ENCODE measurements at places on chromosomes 5 and 9.
A peak's percentile ranks its signal among the peaks of the same experiment; 100 is the strongest.

DNA sequence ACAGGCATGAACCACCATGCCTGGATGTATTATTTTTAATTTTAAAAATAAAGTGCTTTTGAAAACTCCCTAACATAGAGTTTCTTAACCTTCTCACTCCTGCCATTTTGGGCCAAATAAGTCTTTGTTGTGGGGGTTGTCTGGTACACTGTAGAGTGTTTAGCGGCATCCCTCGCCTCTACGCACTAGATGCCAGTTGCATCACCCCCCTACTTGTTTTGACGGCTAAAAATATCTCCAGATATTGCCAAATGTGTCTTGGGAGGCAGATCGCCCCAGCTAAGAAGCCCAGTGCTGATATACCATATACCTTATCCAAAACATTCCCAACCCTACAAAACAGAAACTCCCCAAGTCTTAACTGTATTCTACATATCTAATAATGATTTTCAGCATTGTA is 54.6 kb downstream of the SCAI start:
- no peak for DNase-seq

GRCh38 chr5:123344816-123345426 is 78.3 kb downstream of the CEP120 start:
- DNase-seq = peak; percentile 2

DNA sequence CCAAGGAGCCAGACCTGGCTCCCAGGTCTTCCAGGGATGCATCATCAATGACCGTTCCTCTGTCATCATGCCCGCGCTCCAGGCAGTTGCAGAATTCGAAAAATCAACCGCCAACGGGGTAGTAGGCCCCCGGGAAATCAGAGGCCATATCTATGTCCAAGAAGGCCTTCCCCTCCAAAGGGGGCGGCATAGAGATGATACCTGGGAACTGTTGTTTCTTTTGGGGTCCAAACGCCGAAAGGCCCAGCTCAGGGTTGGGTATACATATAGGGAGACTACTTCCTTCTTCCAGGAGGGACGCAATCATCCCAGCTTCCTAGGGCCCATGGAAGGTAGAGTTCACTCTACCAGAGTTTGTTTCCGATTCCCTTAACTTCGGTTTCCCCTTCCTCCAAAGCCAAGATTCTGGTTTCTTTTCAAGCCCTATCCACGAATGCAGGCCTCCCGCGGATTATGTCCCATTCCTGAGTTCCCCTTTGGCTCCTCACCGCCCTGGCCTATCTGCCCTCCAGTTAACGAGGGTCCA is 754 bp downstream of the DCAF12 start:
- DNase-seq = peak; percentile 13

DNA sequence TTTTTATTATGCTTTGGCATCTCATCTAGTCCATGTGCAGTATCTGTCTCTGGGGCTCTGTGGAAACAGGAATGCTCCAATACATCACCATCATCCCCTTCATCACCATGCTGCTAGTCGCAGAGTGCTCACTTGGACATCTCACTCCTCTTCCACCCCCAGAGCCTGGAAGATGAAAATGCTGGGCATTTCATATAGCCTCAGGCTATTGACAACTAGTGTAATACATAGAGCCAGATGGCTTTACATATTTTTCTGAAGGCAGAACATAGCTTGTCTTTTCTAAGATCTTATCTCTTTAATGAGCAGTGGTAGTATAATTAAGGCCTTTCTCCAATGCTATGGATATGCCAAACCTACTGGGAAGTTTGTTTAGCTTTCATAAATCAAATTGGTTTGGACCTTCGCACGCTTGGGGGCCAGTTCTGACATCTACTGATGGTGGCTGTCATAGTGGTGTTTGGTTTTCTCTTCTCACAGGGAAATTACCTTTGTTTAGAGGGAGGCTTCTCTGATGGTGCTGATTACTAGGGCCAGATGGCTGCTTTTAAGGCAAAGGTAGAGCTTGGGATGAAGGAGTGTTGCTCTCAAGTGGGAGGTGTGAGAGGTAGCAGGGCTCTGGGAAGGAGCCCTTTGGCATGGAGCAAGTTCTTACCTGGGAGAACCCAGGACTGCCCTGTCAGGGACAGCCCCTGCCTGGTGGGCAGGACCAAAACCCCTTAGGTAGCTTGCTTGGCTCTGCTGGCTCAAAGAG is 63.1 kb upstream of the CXCL14 start:
- DNase-seq = no peak

DNA sequence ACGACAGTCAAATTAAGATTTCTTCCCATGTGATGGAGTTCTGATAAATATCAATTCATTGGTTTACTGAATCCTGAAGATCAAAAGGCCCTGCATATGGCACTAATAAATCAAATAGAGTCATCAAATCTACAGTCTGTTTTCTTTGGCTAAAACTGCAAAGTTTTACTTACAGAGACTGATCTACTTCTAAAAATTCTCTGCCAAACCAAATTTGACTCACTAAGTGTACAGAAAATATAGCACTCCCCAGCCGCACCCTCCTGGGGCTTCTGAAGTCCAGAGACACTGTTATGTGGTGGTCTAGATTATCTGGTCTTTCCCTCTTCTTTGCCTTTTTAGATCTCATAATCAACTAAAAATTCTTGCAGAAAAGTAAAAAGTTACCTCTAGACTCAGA is 237.7 kb downstream of the MLLT3 start:
- no peak for DNase-seq

DNA sequence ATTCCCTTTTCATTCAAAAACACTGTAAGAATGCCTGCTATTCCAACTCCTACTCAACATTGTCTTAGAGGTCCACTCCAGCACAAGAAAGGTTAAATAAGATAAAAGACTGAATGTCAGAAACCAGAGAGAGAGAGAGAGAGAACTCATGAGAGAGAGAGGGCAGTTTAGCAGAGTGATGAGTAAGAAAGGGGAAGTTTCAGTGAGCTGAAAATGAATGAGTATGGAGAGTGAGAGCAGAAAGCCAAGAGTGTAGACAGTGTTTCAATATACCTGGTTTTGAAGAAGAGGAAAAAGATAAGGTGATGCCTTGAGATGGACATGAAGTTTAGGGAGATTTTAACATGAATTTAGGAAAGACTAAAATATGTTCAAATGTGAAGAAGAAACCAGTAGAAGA is 528.0 kb upstream of the SEMA6A start:
- DNase-seq = no peak

DNA sequence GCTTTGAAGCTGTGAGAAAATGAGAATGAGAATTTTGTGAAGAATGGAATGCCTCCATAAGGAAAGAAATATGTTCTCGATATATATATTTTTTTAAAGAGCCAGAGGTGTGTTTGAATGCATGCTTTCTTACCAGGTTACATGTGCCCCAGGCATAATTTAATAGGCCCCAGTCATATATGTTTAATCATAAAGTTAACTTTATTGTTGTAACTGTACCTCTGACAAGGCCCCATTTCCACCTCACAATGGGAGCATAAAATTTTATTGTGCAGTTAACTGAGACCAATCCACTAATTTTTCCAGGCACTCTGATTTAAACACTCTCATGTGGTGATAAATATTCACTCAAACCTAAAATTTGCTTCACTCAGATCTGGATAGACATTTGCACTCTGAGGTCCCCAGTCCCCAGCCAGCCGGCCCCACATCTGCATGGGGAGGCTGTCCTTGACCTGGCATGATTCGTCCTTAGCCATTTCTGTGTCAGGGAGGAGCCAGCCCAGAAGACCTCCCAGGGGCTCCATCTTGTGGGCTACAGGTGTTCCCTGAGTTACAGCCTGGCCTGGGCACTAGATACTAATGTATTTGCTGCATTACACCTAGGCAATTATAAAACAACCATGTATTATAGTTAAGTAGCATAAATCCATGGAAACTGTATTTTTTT is 245.8 kb downstream of the MTRR start:
- no peak for DNase-seq

- peak; percentile 76 for DNase-seq
These were observed 29.9 kb upstream of the OBP2B start for GRCh38 chr9:133238851-133239532.

DNA sequence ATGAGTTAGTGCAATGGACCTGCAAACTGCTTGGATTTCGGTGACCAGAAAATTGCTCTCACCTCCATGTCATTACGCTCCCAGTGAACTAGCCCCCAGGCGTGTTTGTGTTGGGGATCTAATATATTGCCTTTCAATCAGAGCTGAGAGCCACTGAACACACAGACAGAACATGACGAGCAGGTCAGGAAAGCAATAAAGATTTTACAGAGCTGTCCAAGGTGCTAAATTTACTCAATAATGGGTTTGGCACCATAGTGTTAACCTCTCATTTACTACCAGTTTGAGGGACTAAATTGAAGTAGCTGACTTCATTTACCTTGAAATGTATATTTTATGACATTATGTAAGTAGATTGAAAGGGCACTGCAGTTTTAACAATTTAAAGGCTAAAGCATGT is 383.0 kb downstream of the EBF1 start:
- no peak for DNase-seq

- DNase-seq = no peak
These were observed 166.2 kb upstream of the ACO1 start for GRCh38 chr9:32218100-32218767.

- DNase-seq = peak; percentile 79
These were observed at the start of gene CCDC69 for GRCh38 chr5:151223447-151224264. CCDC69 (minus strand) TSS chr5:151224092; CDS start chr5:151223970, 122 bp downstream.

DNA sequence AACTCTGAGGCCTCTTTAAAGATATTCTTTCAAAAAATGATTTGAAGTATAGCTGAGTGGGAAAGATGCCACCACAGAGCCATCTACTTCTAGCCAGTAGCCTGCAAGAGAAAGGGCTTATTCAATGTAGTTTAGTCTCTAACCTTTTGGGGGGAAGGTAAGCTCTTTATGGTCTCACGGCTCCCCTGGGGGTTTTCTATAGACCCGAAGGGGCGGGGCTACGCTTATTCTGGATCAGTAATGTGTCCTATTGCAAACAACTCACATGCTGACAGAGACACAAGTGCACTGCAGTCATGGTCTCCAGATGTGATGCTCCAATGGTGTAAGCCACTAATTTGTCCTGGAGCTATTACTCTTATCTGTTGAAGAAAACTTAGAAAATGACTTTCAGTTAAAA is 53.4 kb upstream of the RPS23 start:
- no peak for DNase-seq

DNA sequence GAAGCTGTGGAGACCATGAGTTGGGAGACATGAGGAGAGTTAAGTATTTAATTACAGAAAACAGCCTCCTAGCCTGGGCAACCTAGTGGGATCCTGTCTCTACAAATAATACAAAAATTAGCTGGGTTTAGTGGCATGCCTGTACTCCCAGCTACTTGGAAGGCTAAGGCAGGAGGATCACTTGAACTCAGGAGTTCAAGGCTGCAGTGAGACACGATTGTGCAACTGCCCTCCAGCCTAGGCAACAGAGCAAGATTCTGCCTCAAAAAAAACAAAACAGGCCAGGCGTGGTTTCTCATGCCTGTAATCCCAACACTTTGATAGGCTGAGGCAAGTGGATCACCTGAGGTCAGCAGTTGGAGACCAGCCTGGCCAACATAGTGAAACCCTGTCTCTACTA is 52.6 kb downstream of the AQP7 start:
- no peak for DNase-seq

Measured in activated CD4-positive, alpha-beta T cell treated with anti-CD3 and anti-CD28 coated beads, Interleukin-10, Interleukin-2, amounts not matched to agents 100 ng/mL and 50 ng/mL, durations not matched to agents 16 hours and 8 hours (primary cell).